ENCODE measurements at places on chromosomes 11 and 22.

DNA sequence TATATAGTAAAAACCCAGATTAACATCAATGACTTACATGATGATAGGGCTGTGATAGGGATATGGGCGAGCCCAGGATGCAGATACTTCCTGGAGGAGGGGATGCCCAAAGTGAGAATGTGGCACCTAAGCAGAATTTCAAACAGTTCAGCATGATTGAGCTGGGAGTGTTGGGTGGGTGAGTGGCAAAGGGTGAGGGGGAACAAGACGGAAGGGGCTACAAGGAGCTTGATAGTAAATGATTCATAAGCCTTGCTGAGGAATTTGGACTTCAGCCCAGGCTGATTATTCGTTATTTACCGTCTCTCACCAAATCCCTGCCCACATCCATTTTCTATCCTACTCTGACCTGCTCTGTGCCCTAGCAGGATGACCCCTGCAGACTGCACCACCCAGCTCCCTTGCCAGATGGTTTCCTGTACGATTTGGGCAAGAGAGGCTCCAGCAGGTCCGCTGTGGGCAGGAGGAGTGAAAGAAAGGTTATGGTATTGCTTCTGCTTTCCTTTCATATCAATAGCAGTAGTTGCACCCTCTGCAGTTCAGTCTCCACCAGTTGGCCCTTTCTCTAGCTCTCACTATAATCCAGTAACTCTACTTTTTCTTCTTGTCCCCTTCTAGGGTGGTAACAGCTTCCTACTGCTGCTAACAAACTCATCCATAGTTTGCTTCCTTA is 30.3 kb upstream of the SIK2 start:
- DNase-seq: no peak

GRCh38 chr11:13834463-13834862 is 128.1 kb upstream of the SPON1 start:
- DNase-seq: no peak

DNA sequence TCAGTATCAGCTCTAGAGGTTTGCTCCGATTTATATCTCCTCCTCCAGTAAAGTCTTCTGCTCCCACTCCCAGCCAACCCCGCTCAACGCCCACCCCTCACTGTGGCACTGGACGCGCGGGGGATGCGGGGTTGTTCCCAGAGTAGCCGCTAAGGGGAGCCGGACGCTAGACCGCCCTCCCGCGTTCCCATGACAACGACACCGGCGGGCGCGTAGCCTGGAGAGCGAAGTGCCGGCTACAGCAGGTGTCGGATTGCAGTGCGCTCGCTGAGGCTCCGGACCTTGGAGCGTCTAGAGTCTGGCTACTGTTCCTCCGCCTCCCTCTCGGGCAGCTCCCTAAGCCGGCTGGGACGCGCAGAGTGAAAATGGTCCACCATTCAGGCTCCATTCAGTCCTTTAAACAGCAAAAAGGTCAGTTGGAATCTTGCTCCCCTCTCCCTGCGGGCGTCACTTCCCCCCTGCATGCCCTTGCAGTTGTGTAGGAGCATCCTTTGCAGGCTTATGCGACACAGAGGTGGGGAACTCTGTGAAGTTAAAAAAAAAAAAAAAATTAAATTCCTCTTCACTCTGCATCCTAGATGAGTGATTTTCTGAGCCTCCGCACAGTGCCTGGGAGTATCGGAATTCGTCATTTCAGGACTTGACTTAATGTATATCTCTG is at the start of gene ANO3:
TSS of gene ANO3 (plus strand) at position 220 of the 661 bp plus-strand sequence. CDS start at position 366, 146 bp downstream.
- no peak for DNase-seq

GRCh38 chr11:122046846-122047245 is 69.2 kb downstream of the BLID start:
- no peak for DNase-seq

DNA sequence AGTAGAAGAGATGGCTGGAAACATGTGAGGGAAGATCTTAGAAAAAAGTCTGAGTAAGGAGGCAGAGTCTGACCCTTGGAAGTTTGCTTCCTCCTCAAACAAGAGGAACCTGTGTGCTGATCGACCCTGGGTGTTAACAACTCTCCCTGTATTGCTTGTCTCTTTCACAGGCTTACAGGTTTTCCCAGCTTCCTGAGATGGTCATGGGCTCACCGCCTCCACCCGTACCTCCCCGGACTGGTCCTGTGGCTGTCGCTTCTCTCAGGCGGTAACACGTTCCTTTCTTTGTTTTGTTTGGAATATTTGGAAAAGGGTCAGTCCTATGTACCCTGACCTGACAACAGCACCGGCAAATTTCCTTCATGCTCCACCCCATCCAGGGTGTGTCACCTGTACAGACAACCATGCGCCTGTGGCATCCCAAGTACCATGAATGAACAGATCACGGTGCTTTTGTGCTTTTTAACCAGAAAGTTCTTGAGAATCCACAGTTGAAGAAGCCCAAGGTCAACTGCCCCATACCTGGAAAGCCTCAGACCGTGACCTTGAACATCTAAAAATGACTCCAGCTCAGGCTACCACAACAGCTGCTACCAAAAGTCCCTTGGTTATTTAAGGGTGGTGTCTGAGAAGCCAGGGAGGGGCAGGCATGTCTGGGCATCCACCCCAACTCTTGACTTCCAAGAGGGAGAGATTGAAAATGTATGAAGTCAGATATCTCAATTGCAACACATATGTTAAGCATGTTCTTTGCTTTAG is 44.6 kb downstream of the C11orf91 start:
- DNase-seq: no peak

- DNase-seq: no peak
Observed at GRCh38 chr11:59188954-59189353, 17.0 kb downstream of the DTX4 start.

DNA sequence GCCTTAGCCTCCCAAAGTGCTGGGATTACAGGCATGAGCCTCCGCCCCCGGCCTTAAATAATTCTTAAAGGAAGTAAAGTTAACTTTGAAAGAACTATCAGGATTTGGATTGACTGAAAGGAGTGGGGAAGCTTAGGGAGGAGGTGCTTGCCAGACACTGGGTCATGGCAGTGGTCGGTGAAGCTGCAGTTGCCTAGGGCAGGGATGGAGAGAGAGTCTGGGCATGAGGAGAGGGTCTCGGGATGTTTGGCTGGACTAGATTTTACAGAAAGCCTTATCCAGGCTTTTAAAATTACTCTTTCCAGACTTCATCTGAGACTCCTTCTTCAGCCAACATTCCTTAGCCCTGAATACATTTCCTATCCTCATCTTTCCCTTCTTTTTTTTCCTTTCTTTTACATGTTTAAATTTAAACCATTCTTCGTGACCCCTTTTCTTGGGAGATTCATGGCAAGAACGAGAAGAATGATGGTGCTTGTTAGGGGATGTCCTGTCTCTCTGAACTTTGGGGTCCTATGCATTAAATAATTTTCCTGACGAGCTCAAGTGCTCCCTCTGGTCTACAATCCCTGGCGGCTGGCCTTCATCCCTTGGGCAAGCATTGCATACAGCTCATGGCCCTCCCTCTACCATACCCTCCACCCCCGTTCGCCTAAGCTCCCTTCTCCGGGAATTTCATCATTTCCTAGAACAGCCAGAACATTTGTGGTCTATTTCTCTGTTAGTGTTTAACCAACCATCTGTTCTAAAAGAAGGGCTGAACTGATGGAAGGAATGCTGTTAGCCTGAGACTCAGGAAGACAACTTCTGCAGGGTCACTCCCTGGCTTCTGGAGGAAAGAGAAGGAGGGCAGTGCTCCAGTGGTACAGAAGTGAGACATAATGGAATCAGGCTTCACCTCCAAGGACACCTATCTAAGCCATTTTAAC is at the start of gene NNMT:
TSS of gene NNMT (plus strand) at position 724 of the 929 bp plus-strand sequence. CDS start at position 882, 158 bp downstream.
- DNase-seq: no peak

DNA sequence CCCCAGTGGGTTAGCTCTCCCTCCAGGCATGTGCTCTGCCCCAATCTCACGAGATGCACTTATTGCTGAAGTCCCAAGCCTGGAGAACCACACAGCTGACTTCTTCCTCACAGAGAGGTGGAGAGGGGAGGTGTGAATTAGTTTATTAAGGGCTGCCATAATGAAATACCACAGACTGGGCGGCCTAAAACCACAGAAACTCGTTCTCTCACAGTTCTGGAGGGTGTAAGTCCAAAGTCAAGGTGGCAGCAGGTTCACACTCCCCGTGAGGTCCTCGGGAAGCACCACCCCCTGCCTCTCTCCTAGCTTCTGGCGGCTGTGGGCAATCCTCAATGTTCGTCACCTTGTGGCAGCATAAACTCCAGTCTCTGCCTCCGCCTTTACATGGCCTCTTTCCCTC is 39.3 kb downstream of the TECTA start:
- DNase-seq: no peak

GRCh38 chr11:122584670-122585069 is 70.9 kb upstream of the UBASH3B start:
- DNase-seq: no peak

DNA sequence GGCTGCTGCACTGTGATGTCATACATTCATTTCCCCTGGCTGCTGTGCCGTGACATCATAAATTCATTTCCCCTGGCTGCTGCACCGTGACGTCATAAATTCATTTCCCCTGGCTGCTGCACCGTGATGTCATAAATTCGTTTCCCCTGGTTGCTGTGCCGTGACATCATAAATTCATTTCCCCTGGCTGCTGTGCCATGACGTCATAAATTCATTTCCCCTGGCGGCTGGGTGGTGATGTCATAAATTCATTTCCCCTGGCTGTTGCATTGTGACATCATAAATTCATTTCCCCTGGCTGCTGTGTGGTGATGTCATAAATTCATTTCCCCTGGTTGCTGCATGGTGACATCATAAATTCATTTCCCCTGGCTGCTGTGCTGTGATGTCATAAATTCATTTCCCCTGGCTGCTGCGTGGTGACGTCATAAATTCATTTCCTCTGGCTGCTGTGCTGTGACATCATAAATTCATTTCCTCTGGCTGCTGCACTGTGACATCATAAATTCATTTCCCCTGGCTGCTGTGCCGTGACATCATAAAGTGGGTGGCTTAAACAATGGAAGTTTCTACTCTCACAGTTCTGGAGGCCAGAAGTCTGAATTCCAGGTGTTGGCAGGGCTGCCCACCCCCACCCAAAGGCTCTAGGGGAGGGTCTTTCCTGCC is 301.1 kb downstream of the SHANK2 start:
- DNase-seq: no peak

DNA sequence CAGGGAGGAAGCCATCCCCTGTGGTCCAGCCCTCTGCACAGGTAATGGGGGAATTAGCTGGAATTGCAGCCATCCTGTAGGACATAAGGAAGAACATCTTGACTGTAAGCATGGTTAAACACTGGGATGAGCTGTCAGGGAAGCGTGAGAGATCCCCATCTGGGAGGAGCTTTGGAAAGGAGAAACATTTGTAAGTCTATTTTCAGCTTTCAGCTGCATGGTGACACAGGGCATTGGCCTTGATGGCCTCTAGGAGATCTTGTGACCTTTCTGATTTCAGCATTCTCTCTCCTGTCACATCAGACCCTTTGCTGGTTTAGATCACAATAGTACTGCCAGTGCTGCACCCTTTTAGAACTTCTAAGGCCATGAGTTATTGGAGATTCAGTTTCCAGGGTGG is 47.1 kb downstream of the BCR start:
- DNase-seq: no peak

GRCh38 chr11:8292351-8292750 is 28.7 kb upstream of the LMO1 start:
- DNase-seq: no peak

- DNase-seq: no peak
Observed at GRCh38 chr22:49292909-49293308, 534.8 kb downstream of the BRD1 start.

DNA sequence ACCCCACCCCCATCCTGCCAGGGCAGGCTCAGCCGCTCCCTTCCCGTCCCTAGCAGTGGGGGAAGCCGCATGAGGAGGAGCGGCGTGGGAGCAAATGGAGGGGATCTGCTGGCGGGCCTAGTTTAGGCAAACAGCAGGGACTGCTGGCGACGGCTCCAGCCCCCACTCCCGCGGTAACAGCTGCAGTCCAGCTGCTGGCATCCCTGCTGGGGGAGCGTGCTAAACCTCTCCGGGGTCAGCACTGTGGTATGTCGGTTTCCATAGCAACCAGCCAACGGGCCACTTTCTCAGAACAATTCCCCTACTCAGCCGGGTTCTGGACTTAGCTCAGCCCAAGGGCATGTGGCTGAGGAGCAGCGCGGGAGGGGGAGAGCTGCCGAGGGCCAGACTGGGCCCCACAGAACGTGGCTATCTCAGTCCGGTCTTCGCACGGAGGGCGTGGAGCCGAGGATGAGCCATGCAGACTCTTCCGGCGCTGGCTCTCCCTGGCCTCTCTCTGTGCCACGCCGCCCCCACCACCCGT is 98.8 kb downstream of the PKNOX2 start:
- no peak for DNase-seq

DNA sequence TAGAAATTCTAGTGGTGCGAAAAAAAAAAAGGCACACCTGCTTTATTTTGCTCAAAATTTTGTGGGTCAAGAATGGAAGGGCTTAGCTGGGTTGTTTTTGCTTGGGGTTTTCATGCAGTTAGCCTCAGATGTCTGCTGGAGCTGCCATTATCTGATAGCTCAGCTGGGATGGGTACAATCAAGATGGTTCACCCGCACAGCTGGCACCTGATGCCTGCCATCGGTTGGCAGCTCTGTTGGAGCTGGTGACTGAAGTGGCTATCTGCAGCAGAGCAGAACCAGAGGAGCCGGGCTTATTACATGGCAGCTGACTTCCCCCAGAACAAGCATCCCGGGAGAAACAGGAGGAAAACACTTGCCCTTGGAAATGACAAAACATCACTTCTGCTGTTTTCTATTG is 12.1 kb upstream of the ELFN2 start:
- no peak for DNase-seq

GRCh38 chr22:40635940-40636379 is 559 bp downstream of the MRTFA start:
- no peak for DNase-seq

- no peak for DNase-seq
Observed at GRCh38 chr11:10263929-10264328, 30.1 kb downstream of the SBF2 start.

- no peak for DNase-seq
Observed at GRCh38 chr22:34761111-34761510, 304.8 kb upstream of the ISX start.

DNA sequence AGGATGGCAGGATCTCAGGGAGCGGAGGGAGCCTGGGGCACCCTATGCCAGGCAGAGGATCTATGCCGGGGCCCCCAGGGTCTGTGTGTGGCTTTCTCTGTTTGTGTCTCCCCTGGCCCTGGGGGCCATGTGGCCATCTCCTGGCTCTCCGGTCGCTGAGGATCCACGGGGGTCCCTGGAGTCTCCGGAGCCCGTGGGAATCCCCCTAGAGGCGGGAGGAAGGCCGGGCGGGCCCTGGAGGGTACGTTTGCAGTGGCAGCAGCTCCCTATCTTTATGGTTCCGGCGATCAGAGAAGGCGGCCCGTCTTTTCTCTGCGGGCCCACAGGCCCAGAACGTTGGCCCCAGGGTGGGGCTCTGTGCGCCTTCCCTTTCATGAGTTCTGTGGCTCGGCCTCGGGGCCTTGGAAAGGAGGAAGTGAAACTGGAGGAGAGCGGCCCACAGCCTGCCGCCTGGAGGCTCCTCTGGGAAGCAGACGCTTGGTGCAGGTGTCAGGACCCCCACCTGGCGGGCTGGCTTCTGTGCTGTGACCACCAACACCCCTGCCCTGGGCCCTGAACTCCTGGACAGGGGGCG is 82.1 kb downstream of the KCNQ1 start:
- no peak for DNase-seq
